Aorta (tissue), 5 donors: ENCODE measurements at places on chromosomes 13 and 19. TPM values are rescaled to one million over a fixed set of nuclear protein-coding genes. Genes with fewer than 3 reads are reported as not detected.
A peak's percentile ranks its signal among the peaks of the same experiment; 100 is the strongest.

DNA sequence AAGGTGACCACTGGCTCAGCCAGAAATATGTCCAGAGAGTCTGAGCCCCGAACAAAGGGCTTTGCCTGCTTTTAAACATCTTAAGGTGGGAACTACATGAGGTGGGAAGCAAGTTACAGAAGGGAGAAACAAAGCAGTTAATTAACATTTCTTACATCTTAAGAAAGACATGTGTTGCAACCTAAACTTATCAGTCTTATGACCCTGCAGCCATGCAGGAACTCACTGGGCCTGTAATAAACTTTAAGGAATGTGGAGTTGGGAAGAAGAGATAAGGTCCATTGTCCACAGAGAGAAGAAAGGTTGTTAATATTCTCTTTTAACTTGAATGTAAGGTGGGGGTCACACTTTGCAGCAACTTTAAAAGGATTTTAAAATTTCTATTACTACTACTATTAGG is 46.8 kb upstream of the CYP2A7 start:
- no peak overlapping the region for H3K27ac ChIP-seq
- DNase-seq: no peak

- H3K36me3 ChIP-seq: no peaks in the 10 kb centered on the region
- no peak for DNase-seq
- H3K4me1 ChIP-seq: no peaks in the 10 kb centered on the region
- no peak overlapping the region for H3K4me3 ChIP-seq
These were observed 52.8 kb downstream of the TNFSF13B start for GRCh38 chr13:108322206-108322824.

DNA sequence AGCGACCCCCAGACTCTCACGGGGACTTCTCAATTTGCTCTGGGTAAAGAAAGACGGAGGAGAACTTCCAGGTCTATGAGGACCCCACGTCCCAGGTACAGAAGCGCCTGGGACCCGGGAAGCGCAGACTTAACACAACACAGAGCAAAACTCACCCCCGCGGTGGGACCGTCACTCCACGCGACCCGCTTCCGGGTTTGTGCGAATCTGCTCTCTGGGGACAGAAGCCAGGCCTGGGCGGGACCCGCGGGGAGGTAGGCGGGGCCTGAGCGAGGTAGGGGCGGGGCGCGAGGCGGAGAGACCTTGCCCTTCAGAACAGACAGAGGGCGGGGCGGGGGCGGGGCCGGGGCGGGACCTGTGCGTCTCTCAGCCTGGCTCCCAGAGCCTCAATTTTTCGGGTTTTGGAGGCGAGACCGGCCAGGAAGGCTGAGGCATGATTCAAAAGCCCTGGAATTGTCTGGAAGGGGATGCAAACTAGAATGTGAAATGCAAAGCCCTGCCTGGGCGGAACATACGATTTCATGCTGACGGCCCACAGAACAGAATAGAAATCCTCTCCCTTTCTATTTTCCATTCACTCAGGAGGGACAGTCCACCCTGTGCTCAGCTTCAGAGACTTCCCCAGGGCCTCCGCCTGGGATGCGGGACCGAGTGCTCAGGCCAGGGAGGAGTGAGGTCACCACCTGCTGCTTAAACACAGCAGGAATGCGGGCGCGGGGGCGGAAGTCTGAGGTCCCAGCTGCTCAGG is 19.3 kb upstream of the ZNF888 start:
- peak; percentile 96 for DNase-seq
- H3K27ac ChIP-seq: peak overlapping the region; percentile 88
- no peaks in the 10 kb centered on the region for H3K27me3 ChIP-seq
- no peaks in the 10 kb centered on the region for H3K36me3 ChIP-seq
- H3K4me1 ChIP-seq: no peaks in the 10 kb centered on the region
- peak overlapping the region; percentile 82 for H3K4me3 ChIP-seq

- H3K4me1 ChIP-seq: no peaks in the 10 kb centered on the region
- no peak for DNase-seq
- no peaks in the 10 kb centered on the region for H3K36me3 ChIP-seq
These were observed 2.7 kb downstream of the B3GNT3 start for GRCh38 chr19:17797424-17798201.

Gene SLITRK6
- polyA plus RNA-seq: not detected

Gene FBXO27
- 0.25 TPM for polyA plus RNA-seq

Gene SLC1A6
- 0.13 TPM for polyA plus RNA-seq

GRCh38 chr13:95115525-95115924 is 185.7 kb downstream of the ABCC4 start:
- H3K27ac ChIP-seq: no peak overlapping the region
- DNase-seq: no peak
- H3K36me3 ChIP-seq: no peaks in the 10 kb centered on the region
- no peaks in the 10 kb centered on the region for H3K27me3 ChIP-seq
- H3K4me1 ChIP-seq: no peaks in the 10 kb centered on the region

Gene TINCR
- 0.50 TPM for polyA plus RNA-seq

DNA sequence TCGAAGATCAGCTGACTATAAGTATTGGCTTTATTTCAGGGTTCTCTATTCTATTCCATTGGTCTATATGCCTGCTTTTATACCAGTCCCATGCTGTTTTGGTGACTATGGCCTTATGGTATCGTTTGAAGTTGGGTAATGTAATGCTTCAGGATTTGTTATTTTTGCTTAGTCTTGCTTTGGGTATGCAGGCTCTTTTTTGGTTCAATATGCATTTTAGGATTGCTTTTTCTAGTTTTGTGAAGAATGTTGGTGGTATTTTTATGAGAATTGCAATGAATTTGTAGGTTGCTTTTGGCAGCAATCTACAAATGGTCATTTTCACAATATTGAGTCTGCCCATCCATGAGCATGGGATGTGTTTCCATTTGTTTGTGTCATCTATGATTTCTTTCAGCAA is 951.9 kb upstream of the SLITRK1 start:
- no peak overlapping the region for H3K27ac ChIP-seq
- no peaks in the 10 kb centered on the region for H3K4me1 ChIP-seq
- no peak overlapping the region for H3K4me3 ChIP-seq
- no peaks in the 10 kb centered on the region for H3K36me3 ChIP-seq

- DNase-seq: no peak
- H3K36me3 ChIP-seq: no peaks in the 10 kb centered on the region
- H3K27ac ChIP-seq: no peak overlapping the region
- no peaks in the 10 kb centered on the region for H3K4me1 ChIP-seq
These were observed 175.3 kb downstream of the ZIC5 start for GRCh38 chr13:99796175-99796819.

Gene ZNF154
- 0.88 TPM for polyA plus RNA-seq

DNA sequence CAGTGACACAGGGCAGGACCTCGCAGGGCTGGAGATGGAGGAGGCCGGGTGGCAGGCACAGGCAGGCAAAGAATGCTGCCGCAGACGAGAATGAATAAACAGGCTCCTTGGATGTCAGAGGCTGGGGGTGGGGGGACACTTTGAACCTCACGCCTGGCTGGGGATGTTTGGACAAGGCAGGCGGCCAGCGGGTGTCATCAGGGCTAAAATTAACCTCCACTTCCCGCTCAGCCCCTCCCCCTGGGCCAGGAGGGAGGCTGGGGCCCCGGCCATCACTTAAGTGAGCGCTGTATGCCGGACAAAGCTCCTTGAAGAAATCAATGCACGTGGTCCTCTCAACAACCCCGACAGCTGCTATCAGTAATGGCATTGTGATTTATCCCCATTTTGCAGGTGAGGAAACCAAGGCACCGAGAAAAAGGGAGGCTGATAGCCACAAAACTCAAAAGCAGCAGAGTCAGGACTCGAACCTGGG is 10.3 kb upstream of the FUT5 start:
- H3K36me3 ChIP-seq: no peaks in the 10 kb centered on the region
- no peaks in the 10 kb centered on the region for H3K27me3 ChIP-seq
- no peak overlapping the region for H3K27ac ChIP-seq
- H3K4me1 ChIP-seq: no peaks in the 10 kb centered on the region
